ENCODE measurements at places on chromosomes 4 and X.

GRCh38 chr4:21849077-21849476 lies 99.5 kb downstream of the KCNIP4 start:
- DNase-seq = no peak

DNA sequence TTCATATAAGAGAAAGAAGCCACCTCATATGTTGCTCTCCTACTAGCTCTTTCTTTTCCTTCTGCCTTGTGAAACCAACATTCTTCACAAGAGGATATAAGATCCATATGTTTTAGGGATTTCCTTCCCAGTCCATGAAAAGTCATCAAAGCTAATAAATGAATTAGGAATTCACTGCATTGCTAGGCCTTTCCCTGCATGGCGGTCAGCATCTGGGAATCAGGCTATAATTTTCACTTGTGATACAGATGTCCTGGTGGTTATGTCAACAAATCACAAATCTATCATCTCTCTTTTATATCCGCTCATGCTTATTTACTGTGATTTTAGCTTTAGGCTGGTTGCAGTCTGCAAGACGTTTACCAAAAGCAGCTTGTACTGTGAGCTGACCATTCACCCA lies 510.0 kb downstream of the NLGN4X start:
- no peak for DNase-seq

- no peak for DNase-seq
These were observed 115.7 kb upstream of the GPC4 start for GRCh38 chrX:133530960-133531359.

DNA sequence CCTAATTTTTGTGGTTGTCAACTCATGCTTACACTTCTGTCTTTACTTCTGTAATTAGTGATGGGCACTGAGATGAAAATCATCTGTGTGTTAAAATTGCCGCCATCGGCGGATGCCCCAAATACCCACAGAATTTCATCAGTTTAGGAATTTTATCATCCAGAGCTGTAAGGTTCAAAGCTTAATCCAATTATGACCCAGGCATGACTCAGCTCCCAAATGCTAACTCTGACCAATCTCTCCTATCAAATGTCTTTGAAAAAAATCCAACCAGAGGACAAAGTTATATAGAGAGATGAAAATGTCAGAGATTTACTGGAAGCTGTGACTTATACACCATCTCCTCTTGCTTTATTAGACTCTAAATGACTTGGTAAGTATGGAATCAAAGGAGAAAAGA lies 1048.7 kb upstream of the PRKX start:
- DNase-seq = no peak

GRCh38 chr4:166989886-166990285 lies 244.4 kb downstream of the SPOCK3 start:
- no peak for DNase-seq

GRCh38 chrX:20672476-20672875 lies 405.8 kb upstream of the RPS6KA3 start:
- no peak for DNase-seq

DNA sequence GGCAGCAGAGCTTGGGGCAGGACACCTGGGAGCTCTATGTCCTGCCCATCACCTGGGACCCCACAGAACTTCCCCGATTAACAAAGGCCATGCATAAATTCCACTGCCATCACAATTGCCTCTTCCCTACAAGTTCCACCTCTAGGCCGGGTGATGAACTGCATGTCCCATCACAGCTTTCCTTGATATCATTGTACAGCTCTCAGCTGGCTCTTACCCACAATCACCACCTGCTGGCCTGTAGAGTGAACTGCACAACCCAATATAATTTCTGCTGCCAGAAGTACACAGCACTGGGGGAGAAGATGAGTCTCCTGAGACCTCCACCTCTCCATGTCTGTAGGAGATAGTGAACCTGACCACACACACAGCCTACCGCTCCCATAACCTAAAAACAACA lies 285.0 kb upstream of the AADAT start:
- DNase-seq = no peak

DNA sequence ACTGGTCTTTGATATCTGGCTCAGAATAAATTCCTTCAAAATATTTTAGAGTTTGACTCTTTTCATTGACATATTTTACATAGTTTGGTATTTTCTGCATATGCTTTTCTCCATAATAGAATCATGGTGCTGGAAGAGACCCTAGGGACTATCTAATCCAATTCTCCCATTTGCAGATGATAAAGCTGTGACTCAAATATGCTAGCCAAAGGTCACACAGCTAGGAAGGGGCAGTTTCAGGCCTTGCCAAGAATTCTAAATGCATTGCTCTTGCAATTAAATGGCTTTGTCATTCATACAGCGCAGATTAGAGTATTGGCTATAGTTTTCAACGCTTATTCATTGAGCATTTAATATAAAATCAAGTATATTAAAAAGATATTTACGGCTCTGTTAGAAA lies 374.1 kb upstream of the RASGEF1B start:
- no peak for DNase-seq

- DNase-seq = no peak
These were observed 545.2 kb downstream of the C4orf33 start for GRCh38 chr4:129641179-129641578.

- no peak for DNase-seq
These were observed 57.6 kb downstream of the PROM1 start for GRCh38 chr4:16026160-16026761.

GRCh38 chr4:7366180-7366945 lies 68.4 kb downstream of the PSAPL1 start:
- DNase-seq = no peak

DNA sequence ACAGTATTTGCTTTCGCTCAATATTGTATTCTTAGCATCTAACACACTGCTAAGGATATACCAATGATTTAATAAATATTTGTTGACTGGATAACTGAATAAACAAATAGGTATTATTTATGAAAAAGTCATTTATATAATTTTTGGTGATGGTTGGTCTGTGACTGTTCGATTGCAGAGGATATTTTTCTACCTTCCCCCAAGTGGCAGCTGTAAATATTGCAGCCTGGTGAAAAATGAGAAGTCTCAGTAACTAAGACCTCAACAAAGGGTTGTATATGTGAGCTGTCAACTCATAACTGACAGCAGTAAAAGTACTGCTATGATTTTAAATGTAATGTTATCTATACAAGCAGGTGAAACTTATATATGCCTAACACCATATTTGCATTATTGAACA lies 36.0 kb downstream of the HTR2C start:
- DNase-seq = no peak

Data from ovary (tissue), 10 donors.